ENCODE measurements at places on chromosomes 4 and X.

DNA sequence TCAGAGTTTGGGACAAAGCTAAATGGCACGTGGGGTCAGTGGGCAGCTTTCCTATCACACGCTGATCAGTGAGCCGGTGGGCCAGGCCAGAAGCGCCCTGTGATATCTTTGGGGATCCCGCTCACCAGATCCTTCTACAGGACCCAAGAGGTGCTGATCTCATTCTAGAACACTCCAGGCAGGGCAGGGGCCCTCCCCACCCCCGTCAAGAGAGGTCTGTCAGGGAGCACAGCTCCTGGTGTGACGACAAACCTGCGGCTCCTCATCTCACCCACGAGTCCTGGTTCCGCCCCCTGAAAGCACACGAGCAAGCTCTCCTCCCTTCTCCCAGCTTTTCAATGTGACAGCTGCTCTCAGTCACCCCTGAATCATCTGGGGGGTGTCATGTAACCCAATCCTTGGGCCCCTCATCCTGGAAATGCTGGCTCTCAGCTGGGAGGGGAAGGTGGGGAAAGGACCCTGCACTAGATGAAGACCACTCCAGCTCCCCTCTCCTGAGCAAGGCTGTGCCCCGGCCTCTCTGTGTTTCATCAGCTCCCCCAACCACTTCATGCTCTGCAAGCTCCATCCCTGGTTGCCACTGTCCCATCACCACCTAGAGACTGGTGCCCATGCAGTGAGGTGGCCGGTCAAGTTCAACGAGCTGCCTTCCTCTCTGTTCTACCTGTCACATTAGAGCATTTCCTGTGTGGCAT, 4.6 kb downstream of the HCFC1 start:
- DNase-seq: peak; percentile 48

- peak; percentile 29 for DNase-seq
Observed at GRCh38 chrX:153818571-153819383, 11.6 kb downstream of the PDZD4 start.

- DNase-seq: no peak
Observed at GRCh38 chr4:81756973-81757372, 285.3 kb upstream of the RASGEF1B start.

DNA sequence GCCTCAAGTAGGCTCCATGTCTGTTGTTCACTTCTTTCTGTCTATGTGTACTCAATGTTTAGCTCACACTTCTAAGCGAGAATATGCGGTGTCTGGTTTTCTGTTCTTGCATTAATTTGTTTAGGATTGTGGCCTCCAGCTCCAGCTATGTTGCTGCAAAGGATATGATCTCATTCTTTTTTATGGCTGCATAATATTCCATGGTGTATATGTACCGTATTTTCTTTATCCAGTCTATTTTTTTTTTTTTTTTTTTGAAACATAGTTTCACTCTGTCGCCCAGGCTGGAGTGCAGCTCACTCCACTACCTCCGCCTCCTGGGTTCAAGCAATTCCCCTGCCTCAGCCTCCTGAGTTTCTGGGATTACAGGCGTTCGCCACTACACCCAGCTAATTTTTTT, 5.7 kb upstream of the TMEM150C start:
- no peak for DNase-seq

- no peak for DNase-seq
Observed at GRCh38 chr4:161581262-161582230, 582.3 kb downstream of the FSTL5 start.

- no peak for DNase-seq
Observed at GRCh38 chr4:119284876-119285780, 36.8 kb downstream of the FABP2 start.

GRCh38 chrX:17397074-17397473, 22.1 kb downstream of the NHS start:
- DNase-seq: no peak

- DNase-seq: no peak
Observed at GRCh38 chrX:10972706-10973105, 138.4 kb upstream of the HCCS start.

- no peak for DNase-seq
Observed at GRCh38 chr4:70954032-70954431, 39.4 kb upstream of the DCK start.

- DNase-seq: no peak
Observed at GRCh38 chrX:13652287-13652793, 601 bp upstream of the TCEANC start.

GRCh38 chrX:110123331-110123782, 120.4 kb downstream of the TMEM164 start:
- no peak for DNase-seq

GRCh38 chr4:111930659-111931058, 214.6 kb upstream of the FAM241A start:
- DNase-seq: no peak

- no peak for DNase-seq
Observed at GRCh38 chr4:107304699-107305286, 268.7 kb upstream of the DKK2 start.

- no peak for DNase-seq
Observed at GRCh38 chrX:119325456-119325855, 73.7 kb upstream of the SLC25A43 start.

DNA sequence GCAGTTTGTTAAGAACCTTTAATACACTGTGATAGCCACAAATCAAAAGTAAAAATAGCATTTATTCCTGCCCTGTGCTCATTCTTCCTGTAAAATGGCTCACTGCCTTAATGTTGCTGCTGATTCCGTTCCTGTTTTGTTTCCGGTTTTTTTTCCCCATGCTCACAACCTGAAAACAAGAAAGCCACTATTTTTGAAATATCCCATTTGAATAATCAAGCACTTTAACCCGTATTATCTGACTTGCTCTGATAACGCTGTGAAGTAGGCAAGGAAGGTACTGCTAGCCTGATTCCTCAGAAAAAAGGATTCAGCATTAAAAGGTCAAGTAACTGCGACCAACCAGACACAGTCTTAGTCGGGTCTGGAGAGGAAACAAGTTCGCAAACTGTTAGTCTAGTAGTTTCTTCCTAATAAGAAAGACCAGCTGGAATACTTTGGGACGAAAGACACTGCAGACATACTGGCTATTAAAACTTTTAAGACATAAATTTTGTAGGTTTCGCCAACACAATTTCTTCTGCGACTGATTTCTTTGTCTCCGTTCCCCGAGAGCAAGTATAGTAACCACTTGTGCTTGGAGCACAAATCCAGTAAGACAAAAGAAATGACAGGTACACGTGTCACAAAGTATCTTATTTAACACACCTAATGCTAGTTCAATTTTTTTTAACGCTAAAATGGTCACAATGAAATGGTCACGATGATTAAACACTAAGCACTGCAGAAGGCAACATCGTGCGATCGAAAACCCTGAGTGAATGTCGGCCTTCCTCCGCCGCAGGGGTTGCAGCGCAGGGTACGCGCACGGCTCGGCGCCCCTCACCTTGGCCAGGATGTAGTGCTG, 802 bp downstream of the COX18 start:
- DNase-seq: peak; percentile 6

GRCh38 chrX:4638036-4638435, 924.6 kb upstream of the PRKX start:
- DNase-seq: no peak

GRCh38 chr4:8697826-8698225, 105.3 kb downstream of the CPZ start:
- DNase-seq: no peak

DNA sequence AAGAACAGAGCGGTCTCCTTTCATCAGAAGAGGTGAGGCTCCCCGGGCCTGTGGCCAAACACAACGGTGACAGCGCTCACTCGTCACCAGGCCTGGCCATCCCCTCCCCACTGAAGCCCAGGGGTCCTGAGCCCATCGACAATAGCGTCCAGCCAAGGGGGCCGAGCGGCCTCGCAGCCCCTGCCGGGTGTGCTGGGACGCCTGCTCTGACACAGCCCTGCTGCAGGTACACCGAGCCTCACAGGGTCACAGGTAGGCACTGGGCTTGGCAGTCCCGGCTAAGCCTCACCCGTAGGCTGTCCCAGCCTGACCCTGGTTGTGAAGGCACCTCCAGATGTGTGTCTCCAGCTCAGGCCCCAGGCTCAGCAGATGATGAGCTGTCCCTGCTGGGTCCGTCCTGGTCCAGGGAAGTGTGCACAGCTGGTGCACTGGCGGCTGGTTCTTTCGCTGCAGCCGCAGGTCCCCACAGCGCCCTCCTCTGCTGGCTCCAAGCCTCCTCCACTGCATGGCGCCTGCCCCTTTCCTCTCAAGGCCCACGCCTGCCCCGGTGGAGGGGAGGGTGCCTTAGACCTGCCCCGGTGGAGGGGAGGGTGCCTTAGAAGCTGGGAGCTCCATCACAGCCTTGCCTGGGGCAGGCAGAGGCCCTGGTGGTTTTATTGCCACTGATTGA, 21.5 kb downstream of the UVSSA start:
- DNase-seq: no peak

- no peak for DNase-seq
Observed at GRCh38 chr4:25089051-25089763, 58.5 kb upstream of the LGI2 start.

- no peak for DNase-seq
Observed at GRCh38 chrX:125826774-125827451, 339.2 kb downstream of the DCAF12L2 start.

DNA sequence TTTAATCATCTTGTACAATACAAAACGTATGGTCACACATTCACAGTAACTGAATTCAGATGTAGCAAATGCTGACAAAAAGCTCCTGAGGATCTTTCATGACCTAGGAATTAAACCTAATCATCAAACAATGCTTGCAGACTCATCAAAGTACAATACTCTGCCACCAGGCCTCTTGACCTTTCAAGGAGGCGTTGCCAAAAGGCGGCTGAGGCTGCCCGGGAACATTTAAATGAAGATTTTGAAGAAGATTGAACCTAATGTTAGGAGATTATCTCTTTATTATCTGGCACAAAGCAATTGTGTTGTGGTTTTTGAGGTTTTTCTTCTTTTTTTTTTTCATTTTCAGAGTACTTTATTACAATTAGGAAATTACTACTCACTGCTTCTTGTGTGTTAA, 340.5 kb downstream of the GALNTL6 start:
- no peak for DNase-seq

- DNase-seq: no peak
Observed at GRCh38 chr4:4766564-4766963, 92.9 kb upstream of the MSX1 start.

GRCh38 chrX:131588995-131589394, 45.1 kb downstream of the OR13H1 start:
- DNase-seq: no peak

DNA sequence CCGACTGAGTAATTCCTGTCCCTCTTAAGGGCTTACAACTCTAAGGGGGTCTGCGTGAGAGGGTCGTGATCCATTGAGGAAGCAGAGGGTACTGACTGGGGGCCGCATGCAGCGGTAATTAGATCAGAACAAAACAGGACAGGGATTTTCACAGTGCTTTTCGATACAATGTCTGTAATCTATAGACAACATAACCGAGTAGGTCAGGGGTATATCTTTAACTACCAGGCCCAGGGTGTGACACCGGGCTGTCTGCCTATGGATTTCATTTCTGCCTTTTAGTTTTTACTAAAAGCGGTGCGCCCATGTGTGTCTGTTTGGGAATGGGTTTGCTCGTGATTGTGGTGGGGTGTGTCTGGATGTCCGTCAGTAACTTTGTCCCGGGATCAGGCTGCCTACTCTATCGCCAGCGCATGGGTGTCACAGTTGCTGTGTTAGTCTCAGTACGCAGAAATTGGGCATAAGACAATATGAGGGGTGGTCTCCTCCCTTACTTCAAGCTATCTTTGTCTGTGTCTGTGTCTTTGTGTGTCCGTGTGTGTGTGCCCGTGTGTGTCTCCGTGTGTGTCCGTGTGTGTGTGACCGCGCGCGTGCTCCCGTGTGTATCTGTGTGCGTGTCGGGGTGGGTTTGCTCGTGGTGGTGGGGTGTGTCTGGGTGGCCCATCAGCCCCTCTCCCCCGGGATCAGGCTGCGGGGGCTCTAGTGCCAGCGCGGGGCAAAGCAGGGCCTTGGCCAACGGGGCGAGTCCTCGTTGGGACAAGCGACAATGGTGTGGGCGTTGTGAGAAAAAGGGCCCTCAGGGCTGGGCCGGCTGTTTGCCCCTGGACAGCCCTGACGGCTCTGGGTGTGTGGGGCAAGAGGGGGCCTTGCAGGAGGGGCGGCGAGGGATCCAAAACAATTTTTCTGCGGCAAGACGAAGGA, 10.4 kb downstream of the FRG2 start:
- no peak for DNase-seq

DNA sequence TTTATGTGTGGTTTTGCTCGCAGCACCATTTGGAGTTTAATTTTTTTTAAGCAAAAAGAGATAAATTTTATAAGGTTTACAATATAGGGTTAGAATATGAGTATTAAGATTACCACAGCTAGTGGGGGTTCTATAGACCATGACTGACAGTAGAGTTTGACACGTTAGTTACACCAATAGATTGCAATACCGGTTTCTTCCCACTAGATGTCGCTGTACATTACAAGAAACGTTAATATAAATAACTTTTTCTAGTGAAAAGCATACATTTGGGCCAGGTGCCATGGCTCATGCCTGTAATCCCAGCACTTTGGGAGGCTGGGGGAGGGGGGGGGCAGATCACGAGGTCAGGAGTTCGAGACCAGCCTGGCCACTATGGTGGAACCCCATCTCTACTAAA, 433.6 kb downstream of the MAGEB5 start:
- DNase-seq: no peak

DNA sequence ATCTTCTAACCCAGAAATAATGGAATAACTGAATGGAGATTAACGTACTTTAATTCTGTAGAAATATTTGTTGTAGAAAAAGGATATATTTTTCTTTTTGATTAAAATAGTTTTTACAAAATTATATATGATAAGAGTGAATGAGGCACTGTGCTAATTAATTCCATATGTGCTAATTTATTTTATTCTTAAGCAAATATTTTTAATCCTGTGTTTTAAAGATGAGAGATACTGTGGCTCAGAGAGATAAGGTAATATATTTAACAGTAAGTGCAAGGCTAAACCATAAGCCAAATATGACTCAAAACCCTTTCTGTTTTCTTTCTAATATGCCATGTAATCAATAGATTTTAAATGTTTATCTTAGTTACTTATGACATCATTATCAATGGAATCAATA, 88.2 kb downstream of the EMCN start:
- no peak for DNase-seq

- DNase-seq: no peak
Observed at GRCh38 chr4:144507311-144508101, 138.4 kb upstream of the HHIP start.

- DNase-seq: no peak
Observed at GRCh38 chr4:53646795-53647194, 55.5 kb upstream of the LNX1 start.

GRCh38 chrX:103614999-103615398, 7.2 kb downstream of the TCEAL3 start:
- no peak for DNase-seq

DNA sequence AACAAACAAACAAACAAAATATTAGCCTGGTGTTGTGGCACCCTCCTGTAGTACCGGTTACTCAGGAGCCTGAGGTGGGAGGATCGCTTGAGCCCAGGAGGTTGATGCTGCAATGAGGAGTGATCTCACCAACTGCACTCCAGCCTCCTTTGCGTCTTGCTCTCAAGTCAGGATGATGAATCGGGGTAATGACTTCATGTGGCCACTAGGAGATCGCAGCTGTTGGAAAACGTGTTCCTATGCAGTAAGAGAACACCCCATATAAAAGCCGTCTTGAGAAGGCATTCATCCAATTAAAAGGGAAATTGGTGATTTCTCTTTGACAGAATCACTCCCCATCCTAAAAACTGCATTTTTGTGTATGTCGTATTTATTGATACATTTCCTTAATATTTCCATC, 6.9 kb downstream of the CCNB3 start:
- DNase-seq: no peak
